HFFc6 (cell line): ENCODE measurements at places on chromosomes 7 and 10. TPM values are rescaled to one million over a fixed set of nuclear protein-coding genes. Genes with fewer than 3 reads are reported as not detected.

GRCh38 chr10:18368273-18368672 is 228.0 kb downstream of the CACNB2 start:
- peaks cover 2% of the 10 kb centered on the region; the same call in 1 of the 2 replicates for H3K27me3 ChIP-seq
- no peak overlapping the region for H3K4me3 ChIP-seq
- H3K36me3 ChIP-seq = no peaks in the 10 kb centered on the region; the same call in 1 of the 2 replicates

DNA sequence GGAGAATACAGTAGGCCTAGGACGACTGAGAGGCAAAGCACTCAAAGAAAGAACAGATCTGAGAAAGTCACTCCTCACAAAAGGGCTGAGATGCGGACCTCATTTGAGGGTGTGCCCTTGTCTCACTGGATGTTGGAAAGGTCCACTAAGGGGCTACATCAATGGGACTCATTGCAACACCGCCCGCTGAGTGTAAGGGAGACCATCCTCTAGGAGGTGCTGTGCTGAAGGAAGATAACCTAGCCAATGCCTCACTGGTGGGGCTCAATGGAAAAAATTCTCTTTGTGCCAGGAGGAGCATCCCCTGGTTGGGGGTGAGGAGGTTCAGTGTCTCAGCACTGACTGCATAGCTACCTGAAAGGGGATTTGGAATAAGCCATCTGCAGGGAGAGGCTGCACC is 758.7 kb upstream of the CELF2 start:
- H3K4me1 ChIP-seq = no peaks in the 10 kb centered on the region
- DNase-seq = no peak
- no peak overlapping the region for H3K27ac ChIP-seq
- H3K27me3 ChIP-seq = peaks cover 3% of the 10 kb centered on the region
- H3K4me3 ChIP-seq = no peak overlapping the region

GRCh38 chr7:38822549-38822948 is 86.4 kb downstream of the VPS41 start:
- peaks cover 5% of the 10 kb centered on the region; the same call in 1 of the 2 replicates for H3K36me3 ChIP-seq
- no peaks in the 10 kb centered on the region for H3K27me3 ChIP-seq
- H3K4me1 ChIP-seq = peaks cover 13% of the 10 kb centered on the region
- no peak overlapping the region for H3K4me3 ChIP-seq

FAS gene
- total RNA-seq = 61.4 to 62.5 TPM (median 61.7 TPM) in 3 replicates

PON3 gene
- not detected in 3 replicates for total RNA-seq

EPO gene
- total RNA-seq = not detected in 3 replicates
